ENCODE measurements at places on chromosomes 1 and 21.

GRCh38 chr1:175823406-175823805 is 80.0 kb upstream of the TNR start:
- DNase-seq: no peak

GRCh38 chr1:61591351-61591750 is 133.6 kb downstream of the TM2D1 start:
- no peak for DNase-seq

DNA sequence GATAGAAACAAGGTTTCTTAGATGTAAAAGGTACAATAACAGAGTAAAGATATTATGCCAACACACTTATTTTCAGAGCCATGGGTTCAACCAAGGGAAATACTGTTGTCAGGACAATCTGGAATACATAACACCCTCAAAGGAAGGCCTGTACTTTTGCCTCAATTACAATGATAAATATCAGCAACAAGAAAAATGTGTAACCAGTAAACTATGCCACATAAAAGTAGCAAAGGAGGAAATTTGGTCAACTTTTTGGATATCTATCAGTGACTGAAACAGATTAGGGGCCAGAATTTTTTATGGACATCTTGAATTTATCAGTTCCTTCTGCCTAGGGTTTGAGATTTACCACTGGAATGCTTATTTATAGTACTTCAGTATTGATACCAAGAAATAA is 24.6 kb upstream of the RAP1GAP start:
- no peak for DNase-seq

GRCh38 chr1:198123133-198123532 is 33.7 kb upstream of the NEK7 start:
- DNase-seq: no peak

DNA sequence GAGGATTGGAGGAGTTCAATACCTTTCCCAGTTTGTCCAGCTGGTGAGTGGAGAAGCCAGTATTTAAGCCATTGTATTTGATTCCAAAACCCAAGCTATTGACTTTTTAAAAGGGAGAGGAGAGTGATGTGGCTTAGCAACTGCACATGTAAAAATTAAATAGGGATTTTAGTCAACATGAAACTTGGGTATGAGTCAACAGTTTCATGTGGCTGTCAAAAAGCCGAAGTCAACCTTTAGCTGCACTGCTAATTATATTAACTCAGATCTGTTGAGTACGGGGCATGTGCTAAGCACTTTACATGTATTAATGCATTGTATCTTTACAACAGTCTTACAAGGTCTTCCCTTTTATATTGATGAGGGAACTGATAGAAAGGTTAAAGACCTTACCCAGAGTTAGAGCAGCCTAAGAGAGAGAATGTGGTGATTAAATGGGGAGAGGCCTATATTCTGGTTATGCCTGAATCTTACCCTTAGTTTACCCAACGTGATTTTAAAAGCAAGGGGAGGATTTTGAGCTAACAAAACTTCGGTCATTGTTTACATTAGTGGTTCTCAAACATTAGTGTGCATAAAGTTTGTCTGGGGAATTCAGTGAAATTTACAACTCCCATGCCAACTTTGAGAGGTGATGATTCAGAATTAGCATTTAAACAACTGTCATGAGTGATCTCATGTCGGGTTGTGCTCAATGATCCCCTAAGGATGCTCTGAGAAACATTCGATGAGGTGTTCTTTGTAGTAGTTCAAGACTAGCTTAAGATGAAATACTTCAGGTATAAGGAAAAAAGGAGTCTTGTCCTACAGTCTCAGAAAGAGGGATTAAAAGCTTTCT is 6.9 kb upstream of the SLC35F3 start:
- no peak for DNase-seq

GRCh38 chr1:171515299-171515698 is 30.0 kb downstream of the PRRC2C start:
- no peak for DNase-seq

- no peak for DNase-seq
Measured at GRCh38 chr1:201220388-201220715, 29.7 kb downstream of the IGFN1 start.

- no peak for DNase-seq
Measured at GRCh38 chr1:103353391-103353790, 172.1 kb upstream of the RNPC3 start.

DNA sequence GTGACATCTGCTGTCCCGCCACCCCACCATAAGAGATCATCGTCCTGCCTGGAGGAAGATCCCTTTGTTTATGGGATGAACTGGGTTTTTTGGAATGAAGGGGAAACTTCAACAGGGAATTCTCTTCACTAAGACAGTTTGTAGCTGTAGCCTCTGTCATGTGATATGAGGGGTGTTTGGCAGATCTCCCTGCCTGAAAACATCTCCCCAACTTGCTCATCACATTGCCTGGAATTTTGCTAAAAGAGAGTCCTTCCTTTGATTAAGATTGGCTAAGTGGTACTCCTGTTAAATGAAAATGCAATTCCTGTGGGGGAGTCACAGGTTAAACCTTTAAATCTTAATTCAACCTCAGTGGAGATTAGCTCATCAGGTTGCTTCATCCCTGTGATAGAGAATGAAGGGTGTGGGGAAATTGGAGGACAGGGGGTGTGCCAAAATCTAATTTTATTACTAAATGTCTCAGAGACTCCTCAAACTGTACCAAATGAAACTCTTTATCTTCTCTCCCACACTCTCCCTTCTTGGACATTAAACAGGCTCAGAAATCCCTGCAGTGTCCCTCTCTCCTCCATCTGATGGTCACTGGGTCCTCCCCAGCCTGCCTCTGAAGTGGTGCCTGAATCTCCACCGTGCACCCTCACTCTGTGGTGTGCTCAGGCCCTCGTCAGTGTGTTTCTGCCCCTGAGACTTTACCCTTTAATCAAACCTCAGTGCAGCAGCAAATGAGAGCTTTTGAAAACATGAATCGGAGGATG is 54.8 kb downstream of the IER5 start:
- DNase-seq: no peak

GRCh38 chr21:26572076-26572701 is 897 bp downstream of the CYYR1 start:
- DNase-seq: no peak

DNA sequence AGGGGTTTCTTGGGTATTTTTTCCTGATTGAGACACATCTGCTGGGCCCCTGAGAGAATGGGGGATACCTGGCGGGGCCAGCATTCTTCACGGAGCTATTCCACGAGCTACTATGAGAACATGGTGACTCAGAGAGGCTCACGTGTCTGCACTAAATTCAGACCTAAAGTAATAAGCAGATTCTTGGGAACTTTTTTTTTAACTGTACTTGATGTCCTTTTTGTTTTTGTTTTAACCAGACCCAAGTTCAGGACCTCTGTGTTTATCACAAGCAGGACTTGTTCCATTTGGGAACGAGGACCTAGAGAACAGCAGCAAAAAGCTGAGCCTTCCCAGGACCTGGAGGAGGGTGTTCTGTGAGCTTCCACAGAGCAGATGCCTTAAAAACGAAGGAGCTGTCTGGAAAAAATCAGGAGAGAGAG is 44.0 kb downstream of the EVA1C start:
- DNase-seq: no peak

DNA sequence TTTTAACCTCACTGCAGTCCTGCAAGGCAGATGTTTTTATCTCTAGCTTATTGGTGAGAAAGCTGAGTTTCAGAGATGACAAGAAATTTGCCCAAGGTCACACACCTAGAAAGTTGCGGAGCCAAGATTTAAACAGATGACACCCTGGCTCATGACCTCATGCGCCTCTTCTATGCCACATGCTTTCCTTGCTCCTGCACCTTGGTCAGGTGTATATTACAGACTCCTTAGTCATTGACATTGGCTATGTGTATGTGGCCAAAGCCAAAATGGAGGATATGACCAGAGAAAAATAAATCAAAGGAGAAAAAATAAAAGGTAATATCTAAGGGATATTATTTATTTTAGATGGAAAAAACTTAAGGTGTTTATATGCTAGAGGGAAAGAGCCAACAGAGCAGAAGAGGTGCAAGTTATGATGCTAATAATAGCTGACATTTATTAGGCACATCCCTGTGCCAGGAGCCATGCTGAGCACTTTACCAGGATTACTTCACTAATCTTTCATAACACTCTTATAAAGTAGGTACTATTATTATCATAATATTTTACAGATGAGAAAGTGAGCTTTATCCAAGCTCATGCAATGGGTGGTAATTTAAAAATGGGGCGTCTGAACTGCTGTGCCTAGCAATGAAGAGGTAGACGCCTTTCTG is 13.8 kb upstream of the MYOC start:
- DNase-seq: no peak

DNA sequence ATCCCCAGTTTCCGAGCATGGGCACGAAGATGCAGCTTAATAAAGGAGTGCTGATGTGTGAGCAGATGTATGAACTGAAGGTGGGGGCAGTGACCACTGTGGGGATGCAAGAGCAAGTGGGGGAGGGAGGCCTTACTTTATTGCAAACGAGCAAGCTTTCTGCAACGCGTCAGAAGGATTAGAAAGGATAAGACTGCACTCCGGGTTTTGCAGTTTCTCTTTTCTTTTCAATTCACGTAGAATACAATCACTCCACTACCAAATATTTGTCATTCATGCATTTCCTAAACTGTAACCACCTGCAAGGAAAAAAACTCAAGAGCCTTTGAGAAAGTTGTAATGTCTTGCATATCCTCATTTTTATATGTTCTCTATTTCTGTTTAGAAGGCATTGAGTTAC is 4.3 kb upstream of the OR2C3 start:
- DNase-seq: no peak

DNA sequence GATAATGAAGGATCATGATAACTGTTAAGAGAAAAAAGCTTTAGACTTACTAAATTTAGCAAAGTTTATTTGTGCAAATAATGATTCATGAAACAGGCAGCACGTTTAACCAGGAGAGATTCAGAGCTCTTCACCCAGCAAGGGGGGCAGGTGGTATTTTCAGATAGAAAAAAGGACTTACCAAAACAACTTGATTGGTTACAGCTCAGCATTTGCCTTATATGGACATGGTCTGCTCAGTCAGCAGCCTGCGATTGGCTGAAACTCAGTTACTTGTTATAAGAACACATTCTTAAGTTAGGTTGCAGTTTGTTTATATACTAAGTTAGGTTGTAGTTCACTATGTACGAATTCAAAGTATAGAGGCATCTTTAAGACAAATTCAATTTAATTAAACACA is 165.6 kb downstream of the DUSP10 start:
- no peak for DNase-seq

GRCh38 chr1:21269461-21270085 is 20.7 kb downstream of the ECE1 start:
- DNase-seq: no peak

GRCh38 chr1:31939484-31940329 is 1.5 kb upstream of the PTP4A2 start:
- DNase-seq: peak; percentile 74

- no peak for DNase-seq
Measured at GRCh38 chr1:211529453-211529852, 37.5 kb upstream of the RD3 start.

GRCh38 chr1:54051933-54052430 is 1.0 kb downstream of the TMEM59 start:
- no peak for DNase-seq

- no peak for DNase-seq
Measured at GRCh38 chr1:33097137-33097611, 16.2 kb downstream of the AZIN2 start.

DNA sequence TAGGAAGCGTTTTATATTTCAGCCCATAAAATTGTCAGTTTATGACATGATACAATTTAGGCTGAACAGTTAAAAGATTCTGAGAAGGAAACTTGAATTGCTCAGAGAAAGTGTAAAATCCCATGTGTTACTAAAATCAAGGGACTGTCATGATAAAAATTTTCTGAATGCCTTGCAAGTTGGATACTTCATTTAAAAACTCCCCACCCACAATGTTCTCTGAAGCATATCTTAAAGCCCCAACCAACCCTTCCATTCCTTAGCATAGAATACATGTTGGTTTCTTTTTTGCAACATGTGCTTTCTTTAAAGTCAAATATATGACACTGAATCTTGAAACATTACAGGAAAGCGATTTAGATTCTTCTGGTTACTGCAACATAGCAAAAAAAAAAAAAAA is 97.4 kb downstream of the MRPL39 start:
- DNase-seq: no peak

- no peak for DNase-seq
Measured at GRCh38 chr21:17644186-17644585, 31.5 kb upstream of the BTG3 start.

DNA sequence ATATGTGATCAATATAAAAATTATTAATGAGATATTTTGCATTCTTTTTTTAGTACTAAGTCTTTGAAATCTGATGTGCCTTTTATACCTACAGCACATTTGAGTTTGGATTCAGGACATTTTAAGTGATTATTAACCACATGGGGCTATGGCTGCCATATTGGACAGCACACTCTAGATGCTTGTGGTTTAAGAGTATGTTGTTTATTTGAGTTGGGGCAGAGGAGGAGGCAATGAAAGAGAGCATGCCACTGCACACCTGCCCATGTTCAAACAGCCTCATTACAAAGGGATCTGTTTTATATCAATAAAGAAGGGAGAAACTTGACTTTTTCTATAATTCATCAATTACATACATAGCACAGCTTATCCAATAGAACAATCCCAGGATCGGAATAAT is 99.4 kb upstream of the EDEM3 start:
- no peak for DNase-seq

GRCh38 chr1:79128722-79129121 is 122.2 kb upstream of the ADGRL4 start:
- no peak for DNase-seq

- DNase-seq: no peak
Measured at GRCh38 chr1:230208619-230209261, 141.7 kb downstream of the GALNT2 start.

- no peak for DNase-seq
Measured at GRCh38 chr1:209885403-209886218, 52.4 kb upstream of the SYT14 start.

GRCh38 chr1:168613038-168613451 is 36.6 kb downstream of the XCL1 start:
- no peak for DNase-seq

- DNase-seq: no peak
Measured at GRCh38 chr1:7403265-7404045, 367.6 kb upstream of the VAMP3 start.

DNA sequence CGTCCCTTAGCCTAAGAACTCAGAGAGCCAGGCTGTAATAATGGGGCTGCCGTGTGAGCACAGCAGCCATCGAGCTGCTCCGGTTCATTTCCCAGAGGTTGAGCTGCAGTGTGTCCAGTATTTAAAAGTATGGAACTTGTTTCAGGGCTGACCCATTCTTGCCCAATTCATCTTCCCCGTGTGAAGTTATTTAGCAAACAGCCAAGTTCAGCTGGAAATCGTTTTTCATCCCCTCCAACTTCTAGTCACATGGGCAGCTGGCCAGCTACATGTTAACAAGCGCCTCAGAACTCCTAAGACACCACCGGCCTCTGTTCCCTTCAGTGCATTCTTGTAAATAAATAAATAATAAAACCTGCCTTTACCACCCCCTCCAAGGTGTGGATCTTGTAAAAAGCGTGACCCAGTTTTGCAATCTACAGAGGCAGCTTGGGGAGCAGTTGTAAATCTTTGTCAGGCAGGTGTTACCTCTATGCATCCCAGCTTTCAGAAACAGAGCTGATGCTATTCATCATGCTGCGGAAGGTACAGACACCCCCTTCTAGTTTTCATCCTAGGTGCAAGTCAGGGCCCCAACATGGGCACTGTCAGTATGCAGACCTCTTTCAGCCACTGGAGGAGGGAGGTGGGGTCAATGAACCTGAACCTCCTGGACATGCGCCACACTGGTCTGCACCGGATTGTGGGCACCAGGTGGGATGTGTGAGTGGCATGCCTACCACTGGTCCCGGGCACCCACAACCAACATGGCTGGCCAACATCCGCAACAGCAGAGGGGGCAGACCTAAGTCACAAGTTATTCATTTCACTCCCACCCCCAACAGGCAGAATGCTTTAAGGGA is 18.7 kb upstream of the KNCN start:
- DNase-seq: no peak
